ENCODE measurements at places on chromosomes 4 and X.

DNA sequence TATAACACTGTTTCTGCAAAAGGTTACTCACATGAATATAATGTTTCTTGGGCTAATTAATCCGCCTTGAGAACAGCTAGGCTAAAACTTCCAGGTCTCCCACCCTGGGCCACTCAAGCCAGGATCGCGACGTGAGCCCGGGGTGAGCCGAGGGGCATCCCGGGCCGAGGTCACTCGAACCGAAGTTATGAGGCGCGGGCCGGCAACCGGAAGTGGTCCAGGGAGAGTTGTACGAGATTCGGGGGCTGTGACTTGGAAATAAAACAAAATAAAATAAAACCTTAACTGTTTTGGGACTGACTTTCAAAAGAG lies 317 bp downstream of the CMC4 start:
- DNase-seq: no peak

DNA sequence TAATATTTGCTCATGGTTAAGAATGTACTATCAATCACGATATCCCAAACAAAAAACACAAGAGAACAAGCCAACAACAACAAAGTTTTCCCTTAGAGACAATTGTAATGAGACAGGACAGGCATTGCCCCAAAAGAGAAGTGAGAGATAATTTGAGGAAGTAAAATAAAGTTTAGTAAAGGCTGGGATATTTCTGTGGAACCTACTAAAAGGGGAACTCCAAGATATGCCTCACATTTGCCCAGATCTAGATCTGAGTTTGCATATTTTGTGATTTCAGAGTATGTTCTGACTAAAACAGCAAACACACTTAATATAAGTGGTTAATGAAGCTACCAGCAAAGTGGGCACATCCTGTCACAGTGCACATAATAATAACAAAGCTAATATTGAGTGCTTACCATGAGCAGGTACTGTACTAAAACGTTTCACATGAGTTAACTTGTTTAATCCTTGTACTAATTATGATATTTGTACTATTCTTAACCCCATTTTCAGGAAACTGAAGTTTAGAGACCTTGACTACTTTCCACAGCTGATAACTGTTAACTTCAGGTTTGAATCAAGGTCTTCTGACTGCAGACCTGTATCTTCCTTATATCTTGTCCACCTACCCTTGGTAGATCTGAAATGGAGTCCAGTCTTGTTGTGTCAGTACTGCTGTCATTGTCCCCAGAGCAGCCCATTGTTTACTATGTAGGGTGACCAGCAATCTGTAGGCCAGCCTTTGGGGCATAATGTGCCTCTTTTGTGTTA lies 26.0 kb upstream of the BMP2K start:
- no peak for DNase-seq

- DNase-seq: no peak
Measured at GRCh38 chr4:85669204-85669603, 194.3 kb downstream of the ARHGAP24 start.

- peak; percentile 13 for DNase-seq
Measured at GRCh38 chr4:71550220-71551165, 211.7 kb downstream of the SLC4A4 start.

DNA sequence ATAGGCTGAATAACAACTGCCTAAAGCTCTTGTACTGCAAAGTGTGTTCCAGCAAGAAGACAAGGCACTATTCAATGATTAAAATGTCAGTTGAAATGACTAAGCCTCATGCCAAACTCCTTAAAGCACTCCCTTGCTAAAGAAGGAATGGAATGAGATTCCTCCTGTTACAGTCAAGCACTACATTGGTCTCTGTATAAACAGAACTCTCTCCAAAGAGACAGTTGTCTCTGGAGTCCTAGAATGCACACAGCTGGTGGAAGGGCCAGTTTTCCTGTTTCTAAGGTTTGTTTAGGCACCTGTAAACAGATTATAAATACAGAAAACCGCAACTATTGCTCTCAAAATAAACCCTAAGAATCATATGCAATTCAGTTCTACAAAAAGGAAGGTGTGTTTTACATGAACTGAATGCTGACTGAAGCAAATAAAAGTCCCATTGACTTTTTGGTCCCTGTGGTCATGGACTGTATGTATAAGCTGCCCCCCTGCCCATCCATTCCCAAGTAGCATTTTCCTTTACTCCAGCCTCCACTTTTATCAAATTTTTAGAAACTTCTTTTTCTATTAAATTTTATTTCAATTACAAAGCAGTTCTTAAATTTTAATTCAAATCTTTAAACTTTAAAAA lies 47.0 kb downstream of the FAT1 start:
- no peak for DNase-seq

GRCh38 chr4:89493367-89493766 lies 185.8 kb upstream of the GPRIN3 start:
- DNase-seq: no peak

DNA sequence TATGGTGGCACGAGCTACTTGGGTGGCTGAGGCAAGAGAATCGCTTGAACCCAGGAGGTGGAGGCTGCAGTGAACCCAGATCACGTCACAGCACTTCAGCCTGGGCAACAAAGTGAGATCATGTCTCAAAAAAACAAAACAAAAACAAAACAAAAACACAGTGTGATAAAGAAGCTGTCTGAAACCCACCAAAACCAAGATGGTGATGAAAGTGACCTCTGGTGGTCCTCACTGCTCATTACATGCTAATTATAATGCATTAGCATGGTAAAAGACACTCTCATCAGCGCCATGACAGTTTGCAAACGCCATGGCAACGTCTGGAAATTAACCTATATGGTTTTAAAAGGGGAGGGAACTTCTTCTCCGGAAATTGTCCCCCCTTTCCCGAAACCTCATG lies 29.4 kb upstream of the OPHN1 start:
- DNase-seq: no peak

DNA sequence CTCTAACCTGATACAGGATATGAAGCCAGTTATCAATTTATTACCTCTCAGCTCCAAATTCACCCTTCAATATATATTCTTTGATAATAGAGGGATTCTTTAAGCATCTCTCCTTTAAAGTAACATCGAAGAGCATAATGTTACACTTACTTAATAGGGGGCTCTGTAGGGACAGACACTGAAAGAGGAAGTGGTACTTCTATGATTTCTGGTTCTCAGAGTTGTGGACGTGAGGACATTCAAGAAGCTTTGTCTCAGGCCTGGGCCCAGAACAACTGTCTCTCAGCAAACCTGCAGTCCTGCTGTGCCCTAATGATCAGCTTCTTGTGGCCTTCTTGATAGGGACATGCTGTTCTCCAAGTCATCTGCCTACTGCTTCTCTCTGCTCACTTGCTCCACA lies 4.2 kb upstream of the ZXDB start:
- no peak for DNase-seq

DNA sequence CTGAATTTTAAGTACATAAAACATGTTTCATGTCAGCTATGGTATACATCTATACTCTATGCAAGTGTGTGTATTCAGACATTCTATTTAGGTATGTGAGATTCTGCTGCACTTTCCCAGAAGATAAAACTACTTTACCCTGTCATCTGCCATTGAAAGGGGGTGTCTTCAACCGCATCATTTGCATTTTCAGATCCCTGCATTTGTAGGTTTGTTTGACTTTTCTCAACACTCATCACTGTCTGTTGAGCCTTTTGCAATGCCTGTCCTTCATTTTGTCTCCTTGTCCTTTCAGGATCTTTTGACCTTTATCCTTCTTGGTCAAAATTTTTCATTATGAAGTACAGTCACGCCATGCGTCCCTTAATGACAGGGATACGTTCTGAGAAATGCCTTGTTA lies 103.5 kb downstream of the TMA16 start:
- no peak for DNase-seq

DNA sequence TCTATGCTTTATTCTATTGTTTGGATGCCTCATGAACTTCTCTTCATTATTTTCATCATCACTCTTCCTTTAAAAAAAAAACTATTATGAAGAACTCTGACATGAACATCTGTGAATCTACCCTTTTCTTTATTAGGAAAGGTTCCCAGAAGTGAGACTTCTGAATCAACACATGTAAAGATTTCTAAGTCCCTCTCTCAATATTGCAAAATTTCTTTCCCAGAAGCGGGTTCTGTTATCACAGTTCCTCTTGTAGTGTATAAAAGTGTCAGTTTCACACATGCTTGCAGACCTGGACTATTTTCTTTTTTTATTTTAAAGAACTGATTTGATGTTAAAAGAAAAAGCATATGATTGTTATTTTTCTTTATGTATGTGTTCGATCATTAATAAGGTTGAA lies 330.8 kb upstream of the KLF3 start:
- DNase-seq: no peak

- DNase-seq: no peak
Measured at GRCh38 chr4:111814961-111815360, 330.3 kb upstream of the FAM241A start.

DNA sequence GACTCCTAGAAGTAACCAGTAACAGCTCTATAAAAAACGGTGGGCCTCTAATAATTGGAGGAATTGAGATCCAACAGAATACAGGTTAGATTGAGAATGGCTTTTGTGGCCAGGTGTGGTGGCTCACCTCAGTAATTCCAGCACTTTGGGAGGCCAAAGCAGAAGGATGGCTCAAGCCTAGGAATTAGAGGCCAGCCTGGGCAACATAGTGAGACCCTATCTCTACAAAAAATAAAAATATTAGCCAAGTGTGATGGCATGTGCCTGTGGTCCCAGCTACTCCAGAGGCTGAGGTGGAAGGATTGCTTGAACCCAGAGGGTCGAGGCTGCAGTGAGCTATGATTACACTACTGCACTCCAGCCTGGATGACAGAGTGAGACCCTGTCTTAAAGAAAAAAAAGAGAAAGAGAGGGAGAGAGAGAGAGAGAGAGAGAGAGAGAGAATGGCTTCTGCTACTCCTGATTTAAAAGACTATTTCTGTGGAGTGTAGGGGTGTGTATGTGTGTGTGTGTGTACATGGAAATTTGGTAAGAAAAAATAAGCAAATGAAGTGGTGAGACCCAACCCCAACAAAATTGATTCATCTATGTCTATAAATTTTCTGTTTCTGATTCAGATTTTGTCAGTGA lies 89.3 kb downstream of the FRMPD4 start:
- no peak for DNase-seq

- DNase-seq: no peak
Measured at GRCh38 chr4:40251366-40251765, 54.5 kb downstream of the RHOH start.

- no peak for DNase-seq
Measured at GRCh38 chrX:149476513-149476912, 28.6 kb downstream of the IDS start.

GRCh38 chr4:15034071-15034764 lies 31.9 kb downstream of the CPEB2 start:
- no peak for DNase-seq

DNA sequence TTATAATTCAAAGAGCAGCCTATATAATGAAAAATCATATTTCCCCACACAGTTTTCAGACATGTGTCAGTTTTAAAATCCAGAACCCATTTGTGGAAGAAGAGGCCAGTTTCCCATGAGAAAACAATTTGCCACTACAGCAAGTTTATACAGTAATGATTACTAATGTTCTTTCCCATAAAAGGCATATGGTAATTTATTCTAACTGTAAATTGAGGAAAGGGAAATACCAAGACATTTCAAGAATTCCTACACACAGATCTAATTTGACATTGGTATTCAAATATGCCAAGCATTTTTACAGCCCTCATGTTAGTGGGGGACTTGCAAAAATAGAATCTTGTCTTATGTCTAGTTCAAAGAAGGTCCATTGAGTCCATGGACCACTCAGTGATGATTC lies 1368.6 kb downstream of the FSTL5 start:
- no peak for DNase-seq

- DNase-seq: peak; percentile 22
Measured at GRCh38 chrX:69493193-69493592, 10.9 kb upstream of the NALF2 start.

DNA sequence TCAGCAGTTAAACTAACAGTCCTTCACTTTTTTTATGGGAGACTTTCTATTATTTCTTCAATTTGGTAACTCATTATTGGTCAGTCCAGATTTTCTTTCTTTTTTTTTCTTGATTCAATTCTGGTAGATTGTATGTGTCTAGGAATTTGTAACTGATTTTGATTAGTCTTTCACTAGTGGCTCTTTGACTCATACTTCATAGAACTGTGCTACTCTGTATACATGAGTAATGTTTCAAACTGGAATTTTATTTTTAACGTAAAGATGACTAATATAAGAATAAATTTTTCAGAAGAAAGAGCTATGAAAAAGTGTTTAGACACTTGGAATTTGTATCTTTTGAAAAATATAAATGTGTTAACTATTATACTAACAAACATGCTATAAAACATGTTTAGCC lies 813.0 kb downstream of the TRAM1L1 start:
- DNase-seq: no peak

GRCh38 chrX:145506214-145506613 lies 258.9 kb downstream of the SPANXN1 start:
- no peak for DNase-seq

- DNase-seq: no peak
Measured at GRCh38 chr4:87949961-87950360, 25.6 kb upstream of the SPP1 start.

DNA sequence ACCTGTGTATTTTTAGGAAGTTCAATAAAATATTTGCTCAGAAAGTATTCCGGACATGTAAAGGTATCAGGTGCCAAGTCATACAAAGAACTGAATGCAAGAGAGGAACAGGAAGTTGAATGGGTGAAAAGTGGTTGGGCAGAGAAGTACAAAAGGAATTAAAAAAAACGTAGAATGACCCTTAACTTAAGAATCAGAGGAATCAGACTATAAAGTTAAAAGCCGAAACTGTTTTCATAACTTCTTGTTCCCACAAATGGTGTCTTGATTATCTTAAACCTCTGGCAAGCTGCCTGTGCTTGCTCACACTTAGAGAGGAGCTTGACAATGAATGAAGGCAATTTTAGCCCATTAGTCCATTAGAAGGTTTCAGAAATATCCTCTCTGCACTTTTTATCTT lies 81.6 kb upstream of the HHIP start:
- DNase-seq: no peak

- DNase-seq: no peak
Measured at GRCh38 chr4:121829511-121829910, 5.8 kb upstream of the CCNA2 start.

DNA sequence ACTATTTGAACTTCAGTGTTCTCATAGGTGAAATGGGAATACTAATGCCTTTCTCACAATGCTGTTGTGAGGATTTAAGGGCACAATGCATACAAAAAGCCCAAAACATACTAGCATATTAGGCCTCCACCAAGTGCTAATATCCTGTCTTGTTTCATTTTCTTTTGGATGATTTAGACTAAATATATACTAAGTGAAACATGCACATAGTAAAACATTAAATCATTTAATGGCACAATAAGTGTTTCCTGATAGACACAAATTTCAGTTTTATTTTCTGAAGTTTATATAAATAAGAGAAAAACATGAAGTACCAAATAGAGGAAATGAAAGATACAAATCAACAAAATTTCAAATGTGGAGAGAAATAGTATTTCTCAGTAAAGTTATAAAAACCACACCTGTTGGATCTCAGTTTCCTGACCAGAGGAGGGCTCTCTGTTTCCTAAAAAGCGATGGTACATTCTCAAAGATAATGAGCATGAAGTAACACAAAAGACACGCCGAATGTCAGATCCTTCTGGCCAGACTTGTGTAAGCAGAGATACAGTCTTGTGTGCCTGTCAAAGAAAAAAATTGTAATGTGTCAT lies 25.1 kb downstream of the DDX60 start:
- no peak for DNase-seq

Data from transverse colon (tissue), 4 donors.